Astrocyte (in vitro differentiated cells and primary cell): ENCODE measurements at places on chromosomes 2 and 18. TPM values are rescaled to one million over a fixed set of nuclear protein-coding genes. Genes with fewer than 3 reads are reported as not detected.

DNA sequence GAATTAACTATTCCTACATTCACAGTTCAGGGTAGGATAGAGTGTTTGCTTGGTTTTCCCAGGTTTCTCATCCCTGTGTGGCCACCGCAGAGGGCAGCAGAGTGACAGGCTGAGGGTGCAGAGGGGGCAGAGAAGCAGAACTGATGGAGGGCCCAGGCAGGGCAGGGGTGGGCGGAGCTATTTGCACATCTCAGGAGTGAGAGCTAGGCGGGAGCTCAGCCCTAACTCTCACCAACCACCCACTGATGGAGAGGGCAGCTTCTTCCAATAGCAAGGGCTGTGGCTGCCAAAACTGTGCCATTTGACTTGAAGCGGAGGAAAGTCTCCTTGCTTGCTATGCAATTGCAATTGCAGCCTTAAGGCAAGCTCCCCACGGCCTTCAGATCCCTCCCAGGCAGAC, 12.0 kb upstream of the DARS1 start:
- H3K4me1 ChIP-seq: no peaks in the 10 kb centered on the region
- H3K27me3 ChIP-seq: no peaks in the 10 kb centered on the region
- no peaks in the 10 kb centered on the region for H3K36me3 ChIP-seq
- no peak overlapping the region for H3K4me3 ChIP-seq

DNA sequence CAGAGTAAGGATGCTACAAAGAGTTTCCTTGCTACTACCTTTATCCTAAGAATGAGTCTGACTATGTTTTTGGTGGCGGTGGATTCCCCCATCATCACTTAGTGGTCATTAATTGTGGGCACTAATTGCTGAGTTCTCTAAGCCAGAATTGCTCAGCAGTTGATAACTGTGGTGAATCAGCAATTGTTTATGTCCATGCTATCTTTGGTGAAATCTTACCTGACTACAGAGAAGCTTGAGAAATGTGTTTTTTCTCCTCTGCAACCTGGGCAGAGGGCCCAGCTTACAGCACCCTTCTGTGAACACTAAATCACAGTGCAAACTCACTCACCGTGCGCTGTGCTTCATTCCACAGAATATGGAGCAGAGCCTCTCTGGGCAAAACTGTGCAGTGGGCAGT, 683.6 kb downstream of the CNTNAP5 start:
- no peaks in the 10 kb centered on the region for H3K36me3 ChIP-seq
- H3K4me3 ChIP-seq: no peak overlapping the region
- no peak overlapping the region for H3K27ac ChIP-seq
- no peaks in the 10 kb centered on the region for H3K27me3 ChIP-seq
- no peak for DNase-seq
- H3K4me1 ChIP-seq: no peaks in the 10 kb centered on the region

DNA sequence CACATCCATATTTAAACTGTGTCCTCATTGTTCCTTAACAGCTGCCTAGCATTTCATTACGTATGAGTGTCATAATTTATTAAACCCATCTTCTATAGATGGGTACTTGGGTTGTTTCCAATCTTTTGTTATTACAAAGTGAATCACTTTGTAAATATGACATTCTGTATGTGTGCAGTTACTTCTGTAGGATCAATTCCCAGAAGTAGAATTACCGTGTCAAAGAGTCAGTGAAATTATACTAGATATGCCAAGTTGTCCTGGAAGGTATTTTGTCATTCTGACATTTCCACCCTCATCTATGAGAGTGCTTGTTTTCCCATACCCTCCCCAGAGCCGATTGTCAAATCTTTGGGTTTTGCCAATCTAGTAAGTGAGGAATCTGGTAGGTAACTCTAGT, 194.5 kb upstream of the APCDD1 start:
- no peaks in the 10 kb centered on the region for H3K27me3 ChIP-seq
- H3K4me1 ChIP-seq: no peaks in the 10 kb centered on the region
- DNase-seq: peak; percentile 46
- H3K4me3 ChIP-seq: no peak overlapping the region
- H3K36me3 ChIP-seq: no peaks in the 10 kb centered on the region

- peaks cover 3% of the 10 kb centered on the region for H3K4me1 ChIP-seq
- H3K4me3 ChIP-seq: no peak overlapping the region
Observed at GRCh38 chr2:202169832-202170424, 68.5 kb downstream of the SUMO1 start.

- no peaks in the 10 kb centered on the region for H3K4me1 ChIP-seq
- no peaks in the 10 kb centered on the region for H3K36me3 ChIP-seq
- H3K27me3 ChIP-seq: no peaks in the 10 kb centered on the region
- H3K4me3 ChIP-seq: no peak overlapping the region
Observed at GRCh38 chr2:179290329-179290728, 25.7 kb upstream of the SESTD1 start.

GRCh38 chr2:40820319-40820718, 368.4 kb upstream of the SLC8A1 start:
- no peaks in the 10 kb centered on the region for H3K36me3 ChIP-seq
- no peak for DNase-seq
- no peaks in the 10 kb centered on the region for H3K27me3 ChIP-seq
- no peak overlapping the region for H3K27ac ChIP-seq
- no peak overlapping the region for H3K4me3 ChIP-seq

DNA sequence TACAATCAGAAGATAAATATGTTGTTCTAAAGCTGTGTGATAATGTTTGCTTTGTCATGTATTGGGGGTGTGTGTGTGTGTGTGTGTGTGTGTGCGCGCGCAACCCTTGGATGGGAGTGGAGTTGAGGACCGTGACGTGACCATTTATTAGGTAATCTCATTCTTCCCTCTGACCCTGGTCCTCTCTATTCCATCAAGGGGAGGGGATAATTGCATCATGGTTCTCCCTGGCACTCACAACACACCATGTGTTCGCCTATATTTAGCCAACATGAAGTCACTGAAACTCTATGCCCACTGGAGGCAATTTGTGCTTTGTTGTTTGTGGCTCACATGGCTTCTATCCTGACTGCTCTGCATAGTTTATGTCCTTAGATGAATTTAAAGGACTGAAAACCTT, 79.8 kb upstream of the LRPPRC start:
- no peaks in the 10 kb centered on the region for H3K27me3 ChIP-seq
- no peak overlapping the region for H3K27ac ChIP-seq
- peak; percentile 41 for DNase-seq
- no peaks in the 10 kb centered on the region for H3K4me1 ChIP-seq
- no peaks in the 10 kb centered on the region for H3K36me3 ChIP-seq

Gene LIMS2
- total RNA-seq: 73.3 and 75.1 TPM in 2 replicates

GRCh38 chr18:69838620-69839411, 108.9 kb downstream of the CD226 start:
- no peak overlapping the region for H3K4me3 ChIP-seq
- DNase-seq: no peak
- H3K4me1 ChIP-seq: peaks cover 11% of the 10 kb centered on the region
- no peak overlapping the region for H3K27ac ChIP-seq
- no peaks in the 10 kb centered on the region for H3K27me3 ChIP-seq

- H3K4me1 ChIP-seq: peaks cover 7% of the 10 kb centered on the region
- no peaks in the 10 kb centered on the region for H3K27me3 ChIP-seq
- H3K36me3 ChIP-seq: no peaks in the 10 kb centered on the region
- peak overlapping the region; percentile 77 for H3K4me3 ChIP-seq
Observed at GRCh38 chr18:80109676-80110078, 615 bp downstream of the ADNP2 start.

DNA sequence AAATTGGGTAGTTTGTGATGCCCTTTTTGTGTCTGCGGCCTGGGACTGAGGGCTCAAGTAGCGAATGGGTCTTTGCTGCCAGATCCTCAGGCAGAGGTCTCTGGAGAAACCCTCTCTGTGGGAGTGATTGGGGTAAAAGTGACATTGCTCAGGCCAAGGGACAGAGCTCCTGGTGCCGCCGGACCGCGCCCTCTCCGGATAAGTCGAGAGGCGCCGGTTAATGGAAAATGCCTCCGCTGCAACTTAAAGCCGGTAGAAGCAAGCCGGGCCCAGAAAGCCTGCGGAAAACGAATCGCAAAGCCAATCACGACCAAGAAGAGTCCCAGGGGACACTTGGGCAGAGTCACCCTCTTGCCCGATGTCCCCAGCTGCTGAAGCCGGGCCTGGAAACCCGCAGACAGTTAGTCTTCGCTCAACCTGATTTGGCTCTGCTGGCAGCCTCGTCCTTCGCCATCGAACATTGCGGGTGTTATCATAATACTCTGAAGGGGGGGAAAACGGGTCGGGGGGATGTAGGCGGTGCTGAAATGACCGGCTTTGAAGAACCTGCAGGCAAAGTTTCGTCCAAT, 352 bp upstream of the HOXD12 start:
- H3K27me3 ChIP-seq: peaks cover 100% of the 10 kb centered on the region
- peaks cover 7% of the 10 kb centered on the region for H3K4me1 ChIP-seq
- H3K36me3 ChIP-seq: no peaks in the 10 kb centered on the region
